Chondrocyte (in vitro differentiated cells): ENCODE measurements at places on chromosomes 12 and 14. TPM values are rescaled to one million over a fixed set of nuclear protein-coding genes. Genes with fewer than 3 reads are reported as not detected.

Gene PTPN11
- total RNA-seq: 114 to 141 TPM (median 139 TPM) in 3 replicates

Gene SDSL
- total RNA-seq: 8.4 to 9.4 TPM (median 8.7 TPM) in 3 replicates

Gene VRTN
- total RNA-seq: not detected in 3 replicates

Gene GDF3
- not detected in 3 replicates for total RNA-seq

Gene KSR2
- 0.05 TPM in 1 of 3 replicates, not detected in the others for total RNA-seq

Gene FLVCR2
- total RNA-seq: 1.4 to 1.7 TPM (median 1.7 TPM) in 3 replicates

DNA sequence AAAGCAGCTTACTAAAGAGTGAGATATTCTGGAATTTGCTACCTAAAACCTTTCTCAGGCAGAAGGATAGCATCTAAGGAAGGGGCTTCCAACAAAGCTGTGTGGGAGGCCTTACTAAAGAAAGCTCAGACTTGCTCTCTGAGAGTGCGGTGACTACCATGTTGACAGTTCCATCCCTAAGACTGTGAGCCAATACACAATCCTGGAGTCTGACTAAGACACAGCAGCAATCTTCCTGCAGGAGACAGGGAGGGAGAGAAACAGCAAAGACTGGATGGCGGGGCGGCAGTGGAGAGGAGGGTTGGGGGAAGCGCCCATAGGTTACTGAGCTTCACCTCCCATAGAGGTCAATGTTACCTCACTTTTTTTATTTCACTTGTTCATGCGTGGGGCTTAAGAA is 70.9 kb downstream of the KITLG start:
- no peak for DNase-seq
- H3K27me3 ChIP-seq: no peaks in the 10 kb centered on the region
- no peak overlapping the region for H3K27ac ChIP-seq
- peaks cover 8% of the 10 kb centered on the region for H3K4me1 ChIP-seq

GRCh38 chr12:75641031-75641780 is 129.8 kb upstream of the KRR1 start:
- H3K4me3 ChIP-seq: no peak overlapping the region
- peak overlapping the region; percentile 66 for H3K27ac ChIP-seq
- peaks cover 17% of the 10 kb centered on the region for H3K4me1 ChIP-seq
- H3K36me3 ChIP-seq: no peaks in the 10 kb centered on the region
- peaks cover 3% of the 10 kb centered on the region for H3K27me3 ChIP-seq

DNA sequence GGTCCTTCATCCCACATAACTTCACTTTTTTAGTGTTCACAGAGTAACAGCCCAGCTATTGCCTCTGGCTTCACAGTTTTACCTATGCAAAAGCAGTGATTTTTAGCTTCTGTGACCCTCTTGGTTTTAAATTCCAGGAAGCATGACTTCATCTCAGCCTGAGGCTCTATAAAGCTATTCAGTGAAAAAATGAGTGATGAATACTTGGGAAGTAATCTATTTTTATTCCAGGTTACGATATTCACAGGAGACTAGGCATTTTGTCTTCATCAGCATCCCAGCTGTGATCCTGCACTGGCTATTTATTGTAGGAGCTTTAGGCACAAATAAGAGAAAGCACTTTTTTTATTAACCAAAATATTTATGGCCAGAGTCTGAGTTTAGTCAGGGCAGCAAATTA is 164.8 kb downstream of the SNAPC1 start:
- H3K4me3 ChIP-seq: peak overlapping the region; percentile 81
- H3K27ac ChIP-seq: peak overlapping the region; percentile 94
- no peaks in the 10 kb centered on the region for H3K27me3 ChIP-seq
- H3K4me1 ChIP-seq: peaks cover 86% of the 10 kb centered on the region

GRCh38 chr14:55125403-55125802 is 3.6 kb upstream of the LGALS3 start:
- H3K4me1 ChIP-seq: peaks cover 33% of the 10 kb centered on the region
- no peak for DNase-seq
- H3K4me3 ChIP-seq: no peak overlapping the region
- H3K27ac ChIP-seq: no peak overlapping the region
- H3K36me3 ChIP-seq: no peaks in the 10 kb centered on the region

DNA sequence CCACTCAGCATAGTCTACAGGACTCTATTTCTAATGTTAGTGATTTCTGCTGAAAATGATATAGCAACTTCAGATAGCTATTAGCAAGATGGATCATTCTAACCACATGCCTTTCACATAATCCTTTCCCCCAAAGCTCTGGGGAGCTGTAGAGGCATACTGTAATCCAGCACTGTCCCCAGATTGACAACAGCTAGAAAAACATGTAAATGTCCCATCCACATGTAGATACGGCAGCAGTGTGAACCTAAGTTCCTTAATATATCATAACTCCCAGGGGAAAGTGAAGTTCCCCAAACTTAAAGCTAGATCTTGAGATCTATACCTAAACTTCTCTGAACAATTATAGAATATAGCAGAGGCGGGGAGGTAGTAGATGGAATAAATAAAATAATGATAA is 14.0 kb downstream of the ZNF664 start:
- no peaks in the 10 kb centered on the region for H3K27me3 ChIP-seq
- DNase-seq: no peak
- peaks cover 18% of the 10 kb centered on the region for H3K36me3 ChIP-seq

- no peak overlapping the region for H3K27ac ChIP-seq
- H3K4me1 ChIP-seq: no peaks in the 10 kb centered on the region
- H3K4me3 ChIP-seq: no peak overlapping the region
- H3K36me3 ChIP-seq: no peaks in the 10 kb centered on the region
- DNase-seq: no peak
- no peaks in the 10 kb centered on the region for H3K27me3 ChIP-seq
Measured at GRCh38 chr12:70080566-70080965, 162.7 kb upstream of the CNOT2 start.

GRCh38 chr12:46388427-46389021 is 16.0 kb upstream of the SLC38A2 start:
- peak overlapping the region; percentile 99 for H3K27ac ChIP-seq
- H3K4me1 ChIP-seq: peaks cover 86% of the 10 kb centered on the region
- H3K27me3 ChIP-seq: no peaks in the 10 kb centered on the region
- peak overlapping the region; percentile 17 for H3K4me3 ChIP-seq
- H3K36me3 ChIP-seq: no peaks in the 10 kb centered on the region

GRCh38 chr12:32089586-32089985 is 17.1 kb upstream of the BICD1 start:
- H3K4me1 ChIP-seq: peaks cover 13% of the 10 kb centered on the region
- DNase-seq: no peak
- H3K4me3 ChIP-seq: no peak overlapping the region
- H3K27me3 ChIP-seq: no peaks in the 10 kb centered on the region
- H3K27ac ChIP-seq: no peak overlapping the region

DNA sequence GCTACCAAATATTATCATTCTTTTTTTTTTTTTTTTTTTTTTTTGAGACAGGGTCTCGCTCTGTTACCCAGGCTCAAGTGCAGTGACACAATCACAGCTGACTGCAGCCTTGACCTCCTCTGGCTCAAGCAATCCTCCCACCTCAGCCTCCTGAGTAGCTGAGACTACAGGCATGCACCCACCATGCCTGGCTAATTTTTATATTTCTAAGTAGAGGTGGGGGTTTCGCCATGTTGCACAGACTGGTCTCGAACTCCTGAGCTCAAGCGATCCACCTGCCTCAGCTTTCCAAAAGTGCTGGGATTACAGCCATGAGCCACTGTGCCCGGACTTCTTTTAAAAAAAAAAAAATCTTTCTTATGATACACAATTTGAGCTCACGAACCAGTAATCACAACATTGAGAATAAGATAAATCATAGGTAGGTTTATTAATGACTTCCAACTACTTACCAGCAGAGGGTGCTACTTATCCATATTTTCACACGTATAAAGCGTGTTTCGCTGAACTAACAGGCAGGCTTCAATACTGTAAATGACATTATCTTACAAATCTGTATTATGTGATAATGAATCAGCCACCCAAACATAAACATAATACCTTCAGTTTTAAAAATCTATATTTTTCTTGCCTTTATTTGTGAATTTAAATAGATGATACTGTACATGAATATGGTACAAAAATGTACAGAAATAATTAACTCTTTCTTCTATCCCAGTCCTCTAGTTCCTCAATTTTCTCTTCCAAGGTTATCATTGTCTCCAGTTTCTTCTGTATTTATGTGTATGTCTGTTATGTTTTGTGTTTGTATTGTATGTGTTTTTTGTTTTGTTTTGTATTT is 42.5 kb upstream of the BCAT1 start:
- peaks cover 5% of the 10 kb centered on the region for H3K4me1 ChIP-seq
- H3K27me3 ChIP-seq: peaks cover 20% of the 10 kb centered on the region
- DNase-seq: no peak
- H3K27ac ChIP-seq: no peak overlapping the region
- H3K4me3 ChIP-seq: no peak overlapping the region
- H3K36me3 ChIP-seq: no peaks in the 10 kb centered on the region

GRCh38 chr12:121448771-121449315 is 48.9 kb downstream of the RNF34 start:
- peaks cover 6% of the 10 kb centered on the region for H3K36me3 ChIP-seq
- peaks cover 7% of the 10 kb centered on the region for H3K4me1 ChIP-seq
- no peak for DNase-seq
- no peak overlapping the region for H3K27ac ChIP-seq
- H3K4me3 ChIP-seq: no peak overlapping the region

GRCh38 chr12:3827301-3828000 is 45.7 kb downstream of the PARP11 start:
- DNase-seq: no peak
- peaks cover 4% of the 10 kb centered on the region for H3K36me3 ChIP-seq
- no peak overlapping the region for H3K4me3 ChIP-seq
- H3K27ac ChIP-seq: no peak overlapping the region

GRCh38 chr14:88439088-88439487 is 53.6 kb downstream of the SPATA7 start:
- no peaks in the 10 kb centered on the region for H3K4me1 ChIP-seq
- no peaks in the 10 kb centered on the region for H3K27me3 ChIP-seq
- no peak overlapping the region for H3K27ac ChIP-seq
- no peak overlapping the region for H3K4me3 ChIP-seq

DNA sequence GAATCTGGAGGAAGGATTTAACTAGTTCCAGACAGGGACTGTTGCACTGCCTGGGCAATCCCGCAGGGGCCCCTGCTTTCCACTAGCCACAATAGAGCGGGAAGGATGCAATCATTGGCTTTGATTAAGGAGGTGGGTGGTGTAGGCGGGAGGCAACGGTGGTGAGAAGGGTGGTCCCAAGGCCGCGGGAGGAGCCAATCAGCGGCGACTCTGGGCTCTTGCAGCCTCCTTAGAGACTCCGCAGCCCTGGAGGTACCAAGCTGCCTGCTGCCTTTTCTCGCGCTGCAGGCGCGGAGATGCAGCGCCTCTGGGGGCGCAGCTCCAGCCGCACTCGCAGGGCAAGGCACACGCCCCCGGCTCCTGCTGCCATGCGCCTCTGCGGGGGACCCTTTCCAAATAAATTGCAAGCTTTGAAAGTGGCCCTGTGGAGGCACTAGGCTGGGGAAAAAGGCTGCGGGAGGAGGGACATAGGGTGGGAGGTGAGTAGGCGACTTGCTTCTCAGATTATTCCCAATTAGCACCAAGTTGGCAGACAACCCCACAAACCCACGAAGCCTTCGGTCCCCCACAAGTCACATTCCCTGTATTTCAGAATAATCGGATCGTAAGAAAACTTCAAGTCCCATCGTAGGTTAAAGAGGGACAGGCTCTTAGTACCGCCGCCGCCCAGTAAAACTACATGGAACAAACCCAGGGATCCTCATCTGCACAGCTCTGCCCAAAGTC is 858 bp upstream of the KCNA1 start:
- H3K4me1 ChIP-seq: peaks cover 19% of the 10 kb centered on the region
- peak overlapping the region; percentile 75 for H3K4me3 ChIP-seq
- no peak for DNase-seq

DNA sequence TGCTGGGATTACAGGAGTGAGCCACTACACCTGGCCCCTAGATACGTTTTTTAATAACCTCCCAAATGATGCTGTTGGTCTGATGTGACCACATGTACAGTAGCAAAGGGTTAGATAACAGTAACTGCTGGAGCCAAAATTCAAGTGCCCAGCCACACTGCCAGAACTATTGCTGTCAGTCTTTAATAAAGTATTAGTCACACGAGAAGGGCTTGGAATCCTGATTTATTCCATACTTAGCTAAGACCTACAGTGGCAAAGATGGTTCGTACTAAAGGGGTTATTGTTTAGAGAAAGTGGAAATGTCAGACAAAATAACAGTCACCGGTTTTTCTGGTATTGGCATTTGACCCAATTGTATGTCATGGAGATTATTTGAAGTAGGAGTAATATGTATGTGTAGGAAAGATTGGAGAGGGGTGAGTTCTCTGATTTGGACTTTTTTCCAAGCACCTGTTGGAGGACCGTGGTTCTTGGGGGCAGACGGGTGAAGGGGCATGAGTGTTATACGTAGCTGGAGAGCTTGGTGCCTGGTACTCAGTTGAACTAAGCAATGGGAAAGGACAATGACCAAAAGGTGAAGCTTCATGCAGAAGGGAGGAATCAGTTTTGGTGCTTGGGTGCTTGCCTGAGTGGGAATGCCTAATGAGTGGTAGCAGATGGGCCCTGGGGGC is 9.7 kb downstream of the TUBA1C start:
- no peaks in the 10 kb centered on the region for H3K27me3 ChIP-seq
- H3K4me1 ChIP-seq: peaks cover 20% of the 10 kb centered on the region
- H3K36me3 ChIP-seq: peaks cover 17% of the 10 kb centered on the region

DNA sequence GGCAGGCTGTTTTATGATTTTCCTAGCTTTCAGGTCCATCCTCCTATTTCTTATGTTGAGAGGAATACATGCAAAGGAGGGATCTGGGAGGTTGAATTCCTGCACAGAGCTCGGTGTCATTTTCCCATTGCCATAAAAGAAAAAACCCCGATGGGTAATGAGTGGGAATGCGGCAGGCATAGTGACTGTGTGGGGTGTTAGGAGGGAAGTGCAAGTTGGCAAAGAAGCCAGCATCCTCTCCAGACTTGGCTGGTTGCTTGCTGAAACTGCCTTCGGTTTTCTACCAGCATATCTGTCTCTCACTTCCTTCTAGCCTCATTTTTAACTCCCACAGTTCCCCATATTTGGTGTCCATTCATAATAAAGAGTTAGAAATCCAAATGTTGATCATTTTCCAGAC is 1046.1 kb downstream of the SLC6A15 start:
- DNase-seq: no peak
- no peaks in the 10 kb centered on the region for H3K4me1 ChIP-seq
- H3K36me3 ChIP-seq: no peaks in the 10 kb centered on the region
- H3K27me3 ChIP-seq: no peaks in the 10 kb centered on the region

GRCh38 chr12:68109444-68110217 is 49.9 kb downstream of the IFNG start:
- DNase-seq: no peak
- H3K27ac ChIP-seq: no peak overlapping the region
- no peaks in the 10 kb centered on the region for H3K36me3 ChIP-seq
- no peaks in the 10 kb centered on the region for H3K4me1 ChIP-seq
- H3K4me3 ChIP-seq: no peak overlapping the region
- no peaks in the 10 kb centered on the region for H3K27me3 ChIP-seq

- peaks cover 59% of the 10 kb centered on the region for H3K4me1 ChIP-seq
- H3K36me3 ChIP-seq: peaks cover 14% of the 10 kb centered on the region
- H3K4me3 ChIP-seq: peak overlapping the region; percentile 96
- DNase-seq: no peak
- no peaks in the 10 kb centered on the region for H3K27me3 ChIP-seq
- peak overlapping the region; percentile 99 for H3K27ac ChIP-seq
Measured at GRCh38 chr12:45989287-45989686, 1.1 kb downstream of the SCAF11 start.
